Frontal cortex (tissue), 4 donors: ENCODE measurements at places on chromosomes 2 and 18. TPM values are rescaled to one million over a fixed set of nuclear protein-coding genes. Genes with fewer than 3 reads are reported as not detected.

GRCh38 chr18:70376137-70376913, 87.5 kb downstream of the SOCS6 start:
- no peak for DNase-seq

- no peak for DNase-seq
Measured at GRCh38 chr2:46499392-46499785, 20.0 kb downstream of the TMEM247 start.

DNA sequence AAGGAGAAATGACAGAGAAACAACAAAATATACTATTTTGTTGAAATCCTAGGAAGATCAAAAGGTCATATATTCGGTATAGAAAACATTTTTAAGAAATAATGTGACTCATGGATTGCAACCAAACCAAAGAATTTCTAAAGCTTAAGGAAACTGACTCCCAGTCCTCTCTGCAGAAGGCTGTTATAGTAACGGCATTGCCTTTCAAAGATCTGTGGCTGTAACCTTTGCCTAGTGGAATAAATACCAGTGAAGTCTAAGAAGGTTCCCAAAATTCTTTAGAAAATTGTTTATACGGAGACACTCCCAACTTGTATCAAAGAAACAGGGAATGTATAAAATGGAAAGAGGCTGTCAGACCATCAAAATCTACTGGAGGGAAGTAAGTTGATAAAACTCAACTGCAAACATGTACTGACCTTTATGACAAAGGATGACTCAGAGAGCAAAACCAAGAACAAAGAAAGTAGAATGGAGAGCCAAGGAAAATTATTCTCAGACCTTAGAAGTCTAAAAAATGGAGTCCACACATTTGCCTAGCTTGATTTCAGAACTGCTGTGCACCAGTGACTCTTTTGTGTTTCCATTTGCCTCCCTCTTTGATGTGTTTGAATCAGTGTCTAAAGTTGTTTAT, 48.6 kb upstream of the FSIP2 start:
- DNase-seq: no peak

- no peak for DNase-seq
Measured at GRCh38 chr2:158359846-158360245, 96.7 kb downstream of the CCDC148 start.

DNA sequence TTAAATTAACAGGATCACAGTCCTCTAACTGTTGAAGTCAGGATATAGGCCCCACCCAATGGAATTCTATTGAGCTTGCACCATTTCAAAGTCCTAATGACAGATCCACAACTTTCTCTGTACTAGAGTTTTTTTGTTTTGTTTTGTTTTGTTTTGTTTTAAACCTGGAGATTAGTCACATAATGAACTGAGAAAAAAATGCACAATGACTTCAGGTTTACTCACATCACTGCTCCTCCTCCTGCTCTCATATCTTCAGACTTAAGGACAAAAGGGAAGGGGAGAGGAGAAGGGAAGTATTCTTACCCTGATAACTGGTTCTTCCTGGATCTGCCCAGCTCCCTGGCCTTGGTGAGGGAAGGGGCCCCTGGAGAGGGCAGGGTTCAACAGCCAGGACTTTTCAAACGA, 208.2 kb upstream of the EPHA4 start:
- no peak for DNase-seq

PROC gene
- total RNA-seq: not detected

DNA sequence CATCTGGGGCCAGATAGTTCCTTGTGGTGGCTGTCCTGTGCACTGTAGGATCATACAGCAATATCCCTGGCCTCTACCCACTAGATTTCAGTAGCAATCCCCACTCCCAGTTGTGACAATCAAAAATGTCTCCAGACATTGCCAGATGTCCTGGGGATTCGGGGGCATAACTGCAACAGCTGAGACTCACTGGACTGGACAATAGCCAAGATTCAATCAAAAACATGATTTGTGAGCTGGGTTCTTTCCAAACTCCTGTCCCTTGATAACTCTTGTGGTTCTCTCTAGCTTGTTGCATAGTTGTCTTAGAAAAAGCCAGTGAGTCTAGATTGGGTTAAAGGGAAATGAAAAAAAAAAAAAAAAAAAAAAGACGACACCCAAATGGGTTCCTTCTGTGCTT, 293.4 kb downstream of the CELF4 start:
- DNase-seq: no peak

DNA sequence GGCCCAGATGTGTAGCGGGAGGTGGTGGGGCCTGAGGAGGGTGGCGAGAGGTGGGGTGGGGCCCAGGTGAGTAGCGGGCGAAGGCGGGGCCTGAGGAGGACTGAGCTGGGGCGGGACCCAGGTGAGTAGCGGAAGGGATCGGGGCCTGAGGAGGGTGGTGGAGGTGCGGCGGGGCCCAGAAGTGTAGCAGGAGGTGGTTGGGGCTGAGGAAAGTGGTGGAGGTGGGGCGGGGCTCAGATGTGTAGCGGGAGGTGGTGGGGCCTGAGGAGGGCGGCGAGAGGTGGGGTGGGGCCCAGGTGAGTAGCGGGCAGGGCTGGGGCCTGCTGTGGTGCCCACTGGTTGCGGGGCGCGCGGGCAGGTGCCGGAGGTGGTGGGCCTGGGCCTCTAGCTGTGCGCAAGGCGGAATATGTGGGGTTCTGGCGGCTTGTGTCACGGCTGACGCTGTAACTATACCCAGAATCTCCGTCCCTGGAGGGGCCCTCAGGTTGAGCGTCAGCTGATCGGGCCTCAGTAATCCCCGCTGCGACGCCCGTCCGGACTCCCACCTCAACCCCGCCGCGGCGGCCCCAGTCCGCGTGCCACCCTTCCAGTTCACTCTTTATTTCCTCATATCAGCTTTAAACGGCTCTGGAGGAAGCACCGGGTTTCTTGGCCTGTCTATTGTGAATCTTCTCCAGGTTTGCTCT, 866 bp upstream of the SF3B6 start:
- DNase-seq: peak; percentile 18

DNA sequence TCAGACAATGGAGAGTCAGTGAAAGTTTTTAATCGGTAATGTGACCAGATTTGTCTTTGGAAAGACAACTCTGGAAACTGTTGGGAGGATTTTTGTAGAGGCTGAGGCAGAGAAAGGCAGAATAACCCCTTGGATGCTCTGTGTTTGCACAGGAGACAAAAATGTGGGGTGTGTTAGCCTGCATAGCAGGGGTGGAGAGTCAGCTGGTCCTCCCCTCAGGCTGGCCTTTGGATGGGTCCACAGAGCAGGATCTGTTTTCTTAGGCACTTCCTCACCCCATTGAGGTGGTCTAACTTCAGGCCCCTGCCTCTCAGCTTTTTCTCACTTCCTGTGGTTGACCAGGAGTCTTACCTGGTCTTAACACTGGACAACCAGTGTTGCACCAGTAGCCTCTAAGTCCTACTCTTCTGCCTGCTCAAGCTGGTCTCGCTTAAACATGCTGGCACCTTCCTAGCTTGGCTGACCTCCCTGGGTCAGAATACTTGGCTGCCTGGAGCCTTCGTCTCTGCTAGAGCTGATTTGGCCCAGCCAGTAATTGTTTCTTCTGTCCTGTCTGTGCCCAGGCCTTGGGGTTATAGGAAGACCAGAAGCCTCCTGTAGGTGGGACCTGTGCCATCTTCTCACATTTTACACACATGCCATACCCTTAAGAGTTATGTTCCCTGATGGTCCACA, 259.8 kb upstream of the RASGRP3 start:
- no peak for DNase-seq

DNA sequence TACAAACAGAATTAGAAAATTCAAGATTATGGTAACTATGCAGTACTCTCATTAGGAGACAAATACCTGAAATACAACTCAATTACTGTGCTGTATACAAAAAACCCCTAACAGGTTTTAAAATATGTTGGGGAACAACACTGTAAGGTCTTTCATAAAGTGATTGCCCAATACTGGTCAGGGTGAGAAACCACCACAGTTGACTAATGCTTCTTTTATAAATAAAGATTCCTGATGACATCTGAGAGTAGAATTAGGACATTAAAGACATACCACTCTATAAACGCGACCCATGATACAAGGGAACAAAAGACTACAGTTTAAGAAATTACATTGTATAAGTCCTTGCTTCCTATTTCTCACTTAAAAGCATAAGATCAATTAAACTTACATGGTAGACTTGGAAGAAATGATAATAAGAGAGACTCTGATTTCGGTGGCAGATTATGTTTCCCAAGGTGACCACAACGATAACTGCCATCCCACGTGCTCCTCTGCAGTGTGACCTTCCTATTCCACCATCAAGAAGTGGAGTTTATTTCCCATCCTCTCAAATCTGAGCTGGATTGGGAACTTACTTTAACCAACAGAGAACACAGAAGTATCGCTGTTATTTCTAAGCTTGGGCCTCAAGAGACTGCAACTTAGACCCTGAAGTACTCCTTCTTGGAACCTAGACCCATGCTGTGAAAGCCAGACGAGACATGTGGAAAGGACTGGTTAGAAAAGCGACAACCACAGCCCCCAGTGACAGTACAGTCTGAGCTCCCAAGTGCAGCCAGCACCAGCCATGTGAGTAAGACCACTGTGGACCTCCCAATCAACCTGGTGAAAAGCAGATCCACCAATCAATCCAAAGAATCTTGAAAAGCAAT, 52.3 kb downstream of the ZNF521 start:
- no peak for DNase-seq

- no peak for DNase-seq
Measured at GRCh38 chr2:224925810-224926100, 116.5 kb downstream of the DOCK10 start.

GRCh38 chr2:37585982-37586621, 85.3 kb downstream of the CDC42EP3 start:
- no peak for DNase-seq
